Stimulated activated CD4-positive, alpha-beta T cell treated with anti-CD3 and anti-CD28 coated beads, Interleukin-4, amount 100 ng/mL, for 4 hours (primary cell): ENCODE measurements at places on chromosomes 2 and 18.

- no peak for DNase-seq
These were observed 163.9 kb downstream of the COL4A4 start for GRCh38 chr2:227000123-227000522.

DNA sequence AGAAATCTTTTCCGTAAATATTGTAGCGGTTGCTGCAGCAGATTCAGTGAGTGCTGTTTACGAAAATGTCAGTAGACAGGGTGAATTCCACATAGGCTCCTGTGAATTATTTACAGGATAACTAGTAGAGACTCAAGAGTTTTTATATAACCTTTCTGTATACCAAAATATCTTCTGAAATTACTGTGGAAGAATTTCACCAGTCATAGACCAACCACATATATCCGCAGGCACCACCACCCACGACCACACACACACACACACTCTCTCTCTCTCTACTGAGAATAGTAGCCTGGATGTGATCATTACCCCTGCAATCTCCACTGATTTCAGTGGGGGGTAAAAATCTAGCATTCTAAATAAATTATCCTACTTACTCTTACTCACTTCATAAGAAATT lies 341.8 kb downstream of the RBM43 start:
- DNase-seq = no peak

DNA sequence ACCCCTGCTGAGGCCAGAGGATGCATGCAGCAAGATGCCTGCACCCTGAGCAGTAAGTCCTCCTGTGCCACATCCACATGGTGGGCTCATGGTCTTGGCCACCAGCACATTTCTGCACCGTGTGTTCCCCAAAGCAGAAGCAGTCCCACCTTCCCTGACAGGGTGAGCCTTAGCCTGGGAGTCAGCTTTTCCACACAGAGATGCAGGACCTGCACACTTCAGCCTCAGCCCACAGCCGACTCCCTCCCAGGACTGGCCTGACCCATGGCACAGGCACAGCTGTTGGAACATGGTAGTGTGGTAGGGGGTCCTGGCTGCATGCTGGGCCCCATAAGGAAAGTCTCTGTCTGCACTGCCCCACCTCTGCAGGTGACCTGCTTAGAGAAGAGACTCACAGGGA lies 5.0 kb downstream of the SNED1 start:
- DNase-seq = no peak

- DNase-seq = no peak
These were observed 10.1 kb upstream of the GRHL1 start for GRCh38 chr2:9941196-9941995.

- no peak for DNase-seq
These were observed 117.4 kb downstream of the FAM210A start for GRCh38 chr18:13608791-13609532.

DNA sequence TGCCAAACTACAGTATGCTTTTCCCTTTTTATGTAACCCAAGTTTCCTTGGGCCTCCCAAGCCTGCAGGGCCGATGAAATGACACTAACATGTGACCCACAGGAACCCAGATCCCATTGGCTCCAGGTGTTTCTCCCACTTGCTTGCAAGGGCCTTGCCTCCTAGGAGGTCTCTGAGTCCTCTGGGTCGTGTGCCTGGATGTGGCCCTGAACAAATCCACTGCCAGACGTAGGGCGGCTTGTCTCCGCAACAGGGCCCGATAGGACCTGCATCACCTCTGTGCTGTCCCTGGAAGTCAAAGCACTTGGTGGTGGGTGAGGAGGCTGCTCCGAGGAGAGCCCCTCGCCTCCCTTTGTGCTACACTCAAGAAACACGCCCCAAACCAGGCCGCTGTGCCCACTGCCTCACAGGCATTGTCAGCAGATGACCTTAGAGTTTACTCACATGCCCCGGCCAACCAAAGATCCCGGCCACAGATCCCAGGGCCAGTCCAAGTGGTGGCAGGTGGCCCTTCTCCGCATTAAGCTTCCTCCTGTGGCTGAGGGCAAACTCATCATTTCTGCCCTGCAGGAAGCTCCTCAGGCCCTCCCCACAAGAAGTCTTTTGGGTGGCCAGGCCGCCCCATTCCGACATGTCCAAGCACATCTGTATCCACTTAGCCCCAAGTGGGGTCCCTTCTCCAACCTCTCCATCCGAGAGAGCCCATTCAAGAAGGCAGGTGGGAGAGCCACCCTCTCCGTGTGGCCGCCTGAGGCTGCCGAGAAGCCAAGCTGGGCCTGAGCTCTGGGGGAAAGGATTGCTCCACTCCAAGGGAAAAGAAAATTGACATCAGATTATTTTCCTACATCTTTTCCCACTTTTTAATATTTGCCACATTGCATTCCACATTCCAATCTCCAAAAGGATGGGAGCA lies 76.7 kb downstream of the GFPT1 start:
- DNase-seq = no peak

DNA sequence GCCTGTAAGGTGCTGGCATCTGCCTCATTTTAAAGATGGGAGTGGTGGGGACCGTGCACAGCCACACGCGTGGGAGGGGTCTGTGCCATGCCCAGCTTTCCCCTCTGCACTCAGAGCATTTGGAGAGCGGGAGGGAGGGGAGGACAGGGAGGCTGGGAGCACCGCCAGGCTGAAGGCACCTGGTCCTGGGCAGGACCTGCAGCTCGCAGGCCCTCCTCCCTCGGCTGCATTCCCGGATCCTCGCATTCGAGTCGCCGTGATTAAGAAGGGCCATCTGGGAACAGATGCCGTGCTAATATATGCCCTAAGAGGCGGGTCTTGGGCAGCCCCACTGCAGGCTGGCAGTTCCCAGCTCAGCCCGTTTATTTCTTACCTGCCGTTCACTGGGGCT lies 84.0 kb downstream of the PTGR3 start:
- no peak for DNase-seq

DNA sequence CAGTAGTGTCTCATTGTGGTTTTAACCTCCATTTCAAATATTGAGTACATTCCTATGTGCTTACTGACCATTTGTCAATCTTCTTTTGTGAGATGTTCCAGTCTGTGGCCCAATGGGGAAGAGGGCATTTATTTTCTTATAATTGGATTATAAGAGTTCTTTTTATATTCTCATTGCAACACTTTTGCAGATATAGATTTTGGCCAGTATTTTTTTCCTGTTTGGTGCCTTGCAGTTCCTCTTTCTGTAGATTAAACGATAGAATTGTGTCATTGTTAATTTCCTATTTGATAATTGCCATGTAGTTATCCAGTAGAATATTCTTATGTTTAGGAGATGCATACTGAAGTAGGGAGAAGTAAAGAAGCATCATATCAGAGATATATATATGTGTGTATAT lies 56.4 kb upstream of the CYTIP start:
- no peak for DNase-seq

GRCh38 chr18:70387027-70387426 lies 98.2 kb downstream of the SOCS6 start:
- DNase-seq = no peak

GRCh38 chr2:74833418-74834233 lies at the start of gene HK2:
Gene HK2 (plus strand): TSS chr2:74834127. CDS start chr2:74834581, 454 bp downstream.
- DNase-seq = peak; percentile 83

- no peak for DNase-seq
These were observed 50.6 kb upstream of the EML6 start for GRCh38 chr2:54672590-54673456.

DNA sequence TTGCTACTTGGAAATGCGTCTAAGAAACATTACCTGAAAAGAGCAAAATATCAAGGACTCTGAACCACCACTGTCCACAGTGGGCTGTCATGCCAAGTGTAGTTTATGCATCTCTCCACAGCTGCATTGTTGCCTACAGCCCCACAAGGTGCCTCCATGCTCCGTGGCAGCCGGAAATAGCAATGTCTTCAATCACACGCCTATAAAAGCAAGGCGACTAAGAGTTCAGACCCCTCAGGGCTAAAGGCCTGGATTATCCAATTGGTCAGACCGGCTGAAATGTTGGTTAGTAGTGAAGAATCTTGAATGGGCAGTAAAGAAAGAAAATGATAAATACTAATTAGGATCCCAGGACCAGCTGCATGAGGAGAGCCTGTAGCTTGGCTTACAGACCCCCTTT lies 114.0 kb upstream of the SLC35G4 start:
- no peak for DNase-seq

DNA sequence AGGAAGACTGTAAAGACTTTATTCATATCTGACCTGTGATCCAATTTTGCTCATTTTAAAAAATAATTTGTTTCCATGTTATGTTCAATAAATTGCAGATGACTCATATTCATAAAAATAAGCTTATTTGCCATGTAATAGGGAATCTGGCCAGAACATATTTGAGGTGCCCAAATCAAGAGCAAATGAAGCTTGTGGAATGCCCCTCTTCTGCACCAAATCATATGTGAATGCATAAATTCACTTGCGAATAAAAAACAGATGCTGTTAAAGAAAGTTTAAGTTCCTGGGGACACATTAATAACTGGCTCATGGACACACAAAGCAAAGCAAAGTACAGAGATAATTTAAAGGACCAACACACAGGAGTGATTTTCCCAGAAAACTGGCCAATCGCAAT lies 279.0 kb upstream of the CDH2 start:
- no peak for DNase-seq

GRCh38 chr18:57561728-57562423 lies 24.6 kb downstream of the FECH start:
- no peak for DNase-seq

- no peak for DNase-seq
These were observed 184.9 kb downstream of the AFF3 start for GRCh38 chr2:99957332-99958133.

- DNase-seq = no peak
These were observed 101.6 kb downstream of the AP1S3 start for GRCh38 chr2:223735659-223736244.
